Stimulated activated CD8-positive, alpha-beta memory T cell treated with anti-CD3 and anti-CD28 coated beads, Interleukin-15, amount 100 ng/mL, for 4 hours (primary cell): ENCODE measurements at places on chromosomes 11 and 22.

DNA sequence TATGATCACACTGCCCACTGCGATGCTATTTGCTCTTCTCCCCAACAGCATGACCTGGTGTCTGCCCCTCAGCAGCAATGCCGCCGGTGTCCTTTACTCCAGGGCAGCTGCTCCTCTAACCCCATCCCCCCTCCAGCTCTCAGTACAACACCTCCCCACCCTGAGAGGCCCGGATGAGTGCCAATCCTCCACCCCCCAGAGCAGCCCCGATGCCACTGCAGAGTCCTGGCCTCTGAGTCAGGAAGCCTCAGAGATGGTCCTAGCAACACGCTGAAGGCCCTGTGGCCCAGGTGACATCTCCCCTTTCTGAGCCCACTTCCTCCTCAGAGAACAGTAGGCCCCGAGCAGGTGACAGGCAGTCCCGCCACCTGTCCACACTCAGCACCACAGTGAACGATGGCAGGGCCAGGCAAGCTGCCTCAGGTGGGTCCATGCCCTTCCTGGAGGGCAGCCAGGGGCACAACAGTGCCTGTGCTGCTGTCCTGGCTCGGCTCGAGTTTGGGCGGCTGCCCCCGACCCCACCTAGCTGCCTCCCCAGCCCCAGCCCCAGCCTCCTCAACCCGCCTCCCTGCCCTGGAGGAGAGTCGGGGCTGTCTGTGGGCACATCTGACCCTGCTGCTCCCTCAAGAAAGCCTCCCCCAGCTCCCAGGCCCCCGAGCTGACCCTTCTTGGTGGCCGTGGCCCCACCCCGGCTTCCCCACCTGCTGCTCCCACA, 3.9 kb upstream of the NDUFS8 start:
- DNase-seq: no peak

DNA sequence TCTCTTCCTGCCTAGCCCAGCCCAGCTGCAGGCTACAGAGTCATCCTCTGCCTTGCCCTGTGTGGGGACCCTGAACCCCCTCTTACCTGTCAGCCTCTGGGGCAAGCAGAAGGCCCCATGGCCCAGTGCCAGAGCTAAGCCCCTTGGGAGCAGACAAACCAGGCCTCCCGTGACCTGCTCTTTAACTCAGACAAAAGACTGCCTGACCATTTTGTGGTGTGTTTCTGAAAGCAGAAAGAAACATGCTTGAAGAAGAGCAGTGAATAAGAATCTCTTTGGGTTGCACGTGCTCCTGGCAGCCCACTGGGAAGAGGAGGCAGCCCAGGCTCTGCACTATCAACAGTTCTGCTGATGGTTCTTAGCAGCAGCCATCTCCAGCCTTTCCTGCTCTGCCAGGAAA, 118.6 kb downstream of the GRIK4 start:
- DNase-seq: no peak

DNA sequence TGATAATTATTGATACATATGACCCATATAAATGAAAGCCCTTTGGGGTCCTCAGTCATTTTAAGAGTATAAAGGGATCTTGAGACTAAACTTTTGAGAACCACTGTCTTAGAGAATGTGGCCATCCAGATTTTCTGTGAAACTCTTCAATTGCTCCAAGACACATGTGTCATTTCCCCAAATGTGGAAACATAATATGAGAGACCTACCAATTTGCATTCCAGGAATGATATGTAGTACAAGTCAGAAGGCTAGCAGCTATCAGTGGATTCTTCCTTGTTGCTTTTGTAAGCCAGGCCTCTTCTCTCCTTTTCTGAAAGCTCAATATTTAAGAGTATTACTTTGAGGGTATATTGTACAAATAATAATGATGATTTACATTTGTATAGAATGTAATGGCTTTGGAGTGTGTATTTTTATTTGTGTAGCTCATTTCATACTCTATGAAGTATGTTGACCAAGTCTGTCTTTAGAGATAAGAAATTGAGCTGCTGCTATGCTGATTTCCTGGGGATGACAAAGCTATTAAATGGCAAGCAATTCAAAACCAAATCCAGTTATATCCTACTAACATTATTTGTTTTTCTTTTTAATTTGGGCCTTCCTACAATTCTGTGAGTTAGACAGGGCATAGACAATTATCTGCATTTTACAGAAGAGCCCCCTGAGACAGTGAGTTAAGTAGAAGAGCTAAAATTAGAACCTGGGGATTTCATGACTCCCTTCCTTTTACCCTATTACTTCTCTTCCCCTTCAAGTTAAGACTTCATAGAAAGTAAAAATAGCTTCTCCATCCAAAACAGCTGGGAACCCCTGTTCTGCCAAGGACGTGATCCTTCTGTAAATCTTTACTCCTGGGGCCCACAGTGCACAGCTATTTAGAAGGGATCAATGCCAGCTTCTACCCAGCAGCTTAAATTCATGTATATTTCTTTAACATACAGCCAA, 131.9 kb downstream of the WNT11 start:
- no peak for DNase-seq

GRCh38 chr11:27312110-27312509, 50.9 kb downstream of the CCDC34 start:
- DNase-seq: no peak

DNA sequence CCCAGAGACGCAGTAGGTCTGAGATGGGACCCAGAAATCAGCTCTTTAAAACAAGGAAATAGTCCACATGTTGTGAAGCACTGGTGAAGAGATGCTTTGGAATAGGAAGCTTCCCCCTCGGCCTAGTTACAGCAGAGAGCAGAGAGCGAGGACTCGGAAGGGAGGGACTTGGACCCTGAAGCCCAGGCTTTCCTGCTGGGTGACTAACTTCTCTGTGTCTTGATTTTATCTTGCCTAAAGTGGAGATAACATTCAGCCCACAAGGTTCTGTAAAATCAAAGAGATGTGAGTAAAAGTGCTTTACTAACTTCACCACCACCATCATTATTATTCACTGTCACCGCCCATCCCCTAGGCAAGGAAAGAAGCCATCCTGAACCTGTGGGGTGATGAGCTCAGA, 58.4 kb downstream of the THAP12 start:
- DNase-seq: no peak

DNA sequence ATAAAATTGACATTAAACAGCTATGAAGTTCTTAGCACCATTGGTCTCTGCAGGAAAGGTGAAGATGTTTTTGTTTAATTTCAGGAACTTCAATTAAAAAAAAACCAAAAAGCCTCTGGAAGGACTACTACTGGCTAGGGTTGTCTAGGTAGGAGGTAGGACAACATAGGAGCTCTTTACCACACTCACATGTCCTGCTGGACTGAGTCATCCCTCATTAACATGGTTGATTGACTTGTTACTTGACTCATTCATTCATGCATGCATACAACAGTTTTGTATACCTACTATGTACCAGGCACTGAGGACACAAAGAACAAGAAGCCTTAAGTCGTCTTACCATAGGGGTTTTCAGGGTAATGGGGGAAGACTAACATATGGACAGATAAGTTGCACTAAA, 216.9 kb upstream of the ARHGAP20 start:
- no peak for DNase-seq

GRCh38 chr11:35332524-35332923, 86.8 kb downstream of the SLC1A2 start:
- no peak for DNase-seq

DNA sequence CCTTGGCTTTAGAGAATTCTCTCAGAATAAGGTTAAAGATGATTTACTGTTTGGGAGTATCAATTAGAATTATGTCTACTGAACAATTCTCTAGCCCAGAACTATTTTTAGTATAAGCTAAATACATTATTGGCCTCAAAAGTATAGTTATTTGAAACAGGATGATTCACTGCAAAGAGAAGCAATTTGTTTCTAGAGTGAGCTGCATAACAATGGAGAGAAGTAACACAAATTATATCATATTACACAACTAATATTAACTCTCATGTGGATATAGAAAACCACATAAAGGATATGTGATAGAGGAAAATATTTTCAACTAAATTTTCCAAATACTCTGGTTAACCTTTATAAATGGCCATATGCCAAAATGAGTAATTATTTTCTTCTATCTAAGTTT, 24.9 kb downstream of the PGM2L1 start:
- no peak for DNase-seq

DNA sequence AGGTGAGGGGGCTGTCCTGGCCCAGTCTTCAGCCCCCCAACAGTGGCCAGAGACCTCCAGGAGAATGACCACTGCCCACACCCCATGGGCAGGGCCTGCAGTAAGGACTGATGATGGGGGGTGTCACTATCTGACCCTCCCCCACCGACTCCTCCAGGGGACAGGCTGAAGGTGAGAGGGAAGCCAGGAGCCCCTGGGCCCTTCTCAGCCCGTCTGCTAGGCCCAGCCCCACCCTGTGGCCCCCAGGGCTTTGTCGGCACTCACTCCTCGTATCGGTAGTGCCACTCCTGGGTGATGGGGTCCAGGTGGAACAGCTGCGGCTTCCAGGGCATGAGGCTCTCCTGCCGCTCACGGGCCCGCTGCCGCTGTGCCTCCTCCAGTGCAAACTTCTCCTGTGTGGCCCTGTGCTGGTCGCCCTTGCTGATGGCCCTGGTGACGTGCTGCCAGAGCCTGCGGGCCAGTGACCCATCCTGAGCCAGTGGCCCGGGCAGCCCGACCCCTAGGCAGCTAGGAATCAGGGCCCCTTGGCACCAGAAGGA, 35.4 kb upstream of the CARS1 start:
- no peak for DNase-seq

- no peak for DNase-seq
These were observed 125.2 kb upstream of the SPON1 start for GRCh38 chr11:13837286-13837685.

DNA sequence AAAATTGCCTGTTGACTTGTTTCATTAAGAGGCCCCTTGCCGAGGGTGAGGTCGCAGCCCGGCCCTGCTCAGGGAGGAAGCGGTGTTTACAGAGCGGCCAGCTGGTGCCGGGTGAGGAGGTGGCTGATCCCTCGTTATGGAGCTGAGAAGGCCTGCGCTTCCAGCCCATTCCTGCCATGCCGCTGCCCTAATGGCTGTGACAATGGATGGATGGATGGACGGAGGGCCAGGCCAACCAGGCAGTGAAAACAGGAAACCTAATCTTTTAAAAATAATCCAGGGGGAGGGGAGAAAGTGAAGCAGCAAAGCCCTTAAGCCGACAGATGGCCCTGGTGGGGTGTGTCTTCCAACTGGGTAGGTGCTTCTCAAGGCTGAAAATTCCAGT, 38.5 kb downstream of the BCR start:
- no peak for DNase-seq

DNA sequence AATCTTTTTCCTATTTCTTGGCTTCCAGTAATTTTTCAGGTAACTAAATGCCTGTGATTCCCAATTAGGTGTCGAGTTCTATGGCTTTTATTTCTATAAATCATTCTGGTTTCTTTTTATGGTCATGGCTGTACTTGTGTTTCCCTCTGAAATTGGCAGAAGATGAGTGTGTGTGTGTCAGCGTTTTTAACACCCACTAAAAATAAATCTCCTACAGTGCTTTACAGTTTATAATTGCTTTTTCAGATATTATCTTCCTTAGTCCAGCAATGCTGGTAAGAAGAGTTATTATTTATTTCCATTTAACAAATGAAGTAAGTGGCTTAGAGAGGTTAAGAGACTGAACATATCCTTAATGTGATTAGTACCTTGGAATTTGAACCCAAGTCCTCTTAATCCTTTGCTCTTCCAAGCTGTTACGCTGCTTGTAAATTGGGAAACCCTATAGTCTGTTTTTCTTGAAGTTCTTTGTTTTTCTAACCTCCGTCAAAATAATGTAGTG, 125.2 kb downstream of the TEAD1 start:
- DNase-seq: no peak

- no peak for DNase-seq
These were observed 86.9 kb upstream of the WNT11 start for GRCh38 chr11:76293189-76293631.

- DNase-seq: no peak
These were observed 17.1 kb upstream of the CCDC90B start for GRCh38 chr11:83303316-83303715.

GRCh38 chr11:32008880-32009551, 81.9 kb upstream of the RCN1 start:
- no peak for DNase-seq

DNA sequence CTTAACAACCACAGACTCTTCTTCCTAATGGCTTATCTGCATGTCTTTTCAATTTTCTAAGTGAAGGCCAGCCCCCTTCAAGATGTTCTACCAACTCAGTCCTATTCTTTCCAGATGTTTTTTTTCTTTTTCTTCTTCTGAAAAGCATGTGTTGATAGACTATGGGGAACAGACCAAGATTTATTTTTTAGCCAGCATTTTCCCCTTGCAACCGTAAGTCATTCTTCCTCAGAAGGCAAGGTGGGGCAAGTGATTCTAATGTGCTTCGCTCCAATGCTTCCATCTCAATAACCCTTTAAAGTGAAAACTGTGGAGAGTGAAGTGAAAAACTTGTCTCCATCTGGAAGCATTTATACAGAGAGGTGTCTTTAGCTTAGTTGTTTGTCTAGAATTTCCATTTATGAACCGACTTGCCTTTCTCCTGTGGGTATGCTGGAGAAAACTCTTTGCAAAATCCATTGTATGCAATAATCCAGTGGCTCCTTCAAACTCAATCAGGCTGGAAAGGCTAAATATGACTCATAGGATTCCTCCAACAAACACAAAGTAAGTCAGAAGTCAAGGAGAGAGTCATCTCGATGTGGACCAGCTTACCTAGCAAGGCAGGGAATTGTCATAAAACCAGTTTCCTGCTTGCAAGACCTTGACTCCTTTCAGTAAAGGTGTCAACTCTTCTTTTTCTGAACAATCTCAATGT, 83.7 kb downstream of the MAML2 start:
- DNase-seq: no peak

- no peak for DNase-seq
These were observed 855.4 kb upstream of the CHORDC1 start for GRCh38 chr11:91078221-91078620.

DNA sequence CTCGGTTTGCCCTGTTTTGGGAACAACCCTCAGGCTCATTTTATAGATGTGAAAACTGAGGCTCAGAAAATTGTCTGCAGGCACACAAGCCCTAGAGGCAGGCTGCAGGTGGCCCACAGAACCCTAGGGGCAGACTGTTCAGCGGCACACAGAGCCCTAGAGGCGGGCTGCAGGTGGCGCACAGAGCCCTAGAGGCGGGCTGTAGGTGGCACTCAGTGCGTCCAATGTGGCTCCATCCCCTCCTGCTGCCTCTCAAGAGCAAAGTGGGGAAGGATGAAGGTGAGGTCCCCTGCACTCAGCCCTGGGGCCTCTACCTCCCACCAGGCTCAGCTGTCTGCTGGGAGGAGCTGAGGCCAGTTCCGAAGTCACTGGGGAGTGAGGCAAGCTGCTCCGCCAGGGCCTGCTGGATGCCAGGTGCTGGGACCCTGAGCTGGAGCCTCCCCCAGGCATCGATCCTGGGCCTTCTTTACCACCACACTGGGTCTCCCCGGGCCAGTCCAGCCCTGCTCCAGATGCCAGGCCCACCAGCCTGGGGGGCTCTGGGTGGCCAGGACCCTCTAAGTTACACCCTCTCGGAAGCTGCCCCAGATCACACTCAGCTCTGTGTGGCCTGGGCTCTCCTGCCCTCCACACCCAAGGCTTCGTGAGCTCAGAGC, 2.3 kb downstream of the ACY3 start:
- no peak for DNase-seq

DNA sequence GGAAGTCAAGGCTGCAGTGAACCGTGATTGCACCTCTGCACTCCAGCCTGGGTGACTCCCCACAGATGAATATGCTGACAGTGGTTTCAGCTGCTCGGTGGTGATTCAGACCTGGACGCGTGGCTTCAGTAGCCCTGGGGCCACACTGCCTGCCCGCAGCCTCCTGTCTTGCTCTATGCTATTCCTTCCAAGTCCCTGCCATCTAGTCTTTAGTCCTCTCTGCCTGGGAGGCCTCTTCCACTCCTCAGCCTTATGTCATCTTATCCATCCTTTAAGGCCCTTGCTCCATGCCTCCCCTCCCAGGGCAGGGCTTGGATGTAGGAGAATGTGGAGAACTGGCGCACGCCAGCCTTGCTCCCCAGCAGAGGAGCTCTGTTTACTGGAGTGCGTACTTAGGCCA, 23.0 kb downstream of the YDJC start:
- no peak for DNase-seq
